ENCODE measurements at places on chromosomes 7 and 10. TPM values are rescaled to one million over a fixed set of nuclear protein-coding genes. Genes with fewer than 3 reads are reported as not detected.

LEP gene
- 0.20 TPM for polyA plus RNA-seq

GRCh38 chr7:70640266-70640833 lies 491.6 kb upstream of the GALNT17 start:
- no peak for DNase-seq

DNA sequence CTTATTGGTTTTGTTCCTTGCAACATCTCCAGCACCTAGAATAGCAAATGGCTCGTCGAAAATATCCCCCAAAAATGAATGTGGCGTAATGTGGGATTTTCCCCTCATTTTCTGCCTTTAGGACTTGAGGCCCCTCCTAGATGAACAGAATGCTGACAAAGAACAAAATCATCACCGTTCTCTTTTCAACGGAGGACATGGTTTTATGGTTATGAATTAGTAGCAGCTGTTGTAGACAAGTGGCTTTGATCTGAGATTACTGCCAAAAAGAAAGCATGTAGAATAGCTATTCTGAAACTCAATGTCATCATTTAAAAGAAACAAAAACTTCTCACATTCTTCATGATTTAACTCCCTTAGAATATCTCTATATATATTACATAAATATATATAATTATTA lies 17.2 kb upstream of the CALN1 start:
- no peak for DNase-seq

- no peak for DNase-seq
Observed at GRCh38 chr10:100775386-100775785, 30.0 kb downstream of the PAX2 start.

STK31 gene
- 1.4 TPM for polyA plus RNA-seq

HYAL4 gene
- 0.11 TPM for polyA plus RNA-seq

DNA sequence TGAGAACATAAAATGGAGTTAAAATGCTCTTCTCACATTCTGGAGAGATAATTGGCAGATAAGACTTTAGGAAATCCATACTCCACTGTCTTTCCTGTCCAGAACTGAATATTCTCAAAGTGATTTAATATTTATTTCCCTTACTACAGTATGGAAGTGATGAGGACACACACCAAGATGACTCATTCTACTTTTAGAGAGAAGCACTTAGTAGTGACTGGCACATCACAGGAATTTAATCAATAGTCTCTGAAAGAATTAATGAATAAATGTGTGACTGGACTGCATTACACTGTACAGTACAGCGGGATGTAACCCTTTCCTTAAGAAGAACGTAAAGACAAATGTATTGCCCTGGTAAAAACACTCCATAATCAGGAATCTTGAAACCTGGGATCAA lies 116.7 kb downstream of the SEMA3E start:
- DNase-seq = no peak

GRCh38 chr7:1046722-1047679 lies 2.7 kb downstream of the GPR146 start:
- no peak for DNase-seq

GRCh38 chr7:50391386-50391785 lies 58.8 kb downstream of the FIGNL1 start:
- no peak for DNase-seq

TUBGCP2 gene
- 61.1 TPM for polyA plus RNA-seq

GPR26 gene
- polyA plus RNA-seq = 0.03 TPM

ZNF107 gene
- polyA plus RNA-seq = 8.9 TPM

SPDYE2B gene
- 7.6 TPM for polyA plus RNA-seq

GDF10 gene
- polyA plus RNA-seq = 1.5 TPM

- no peak for DNase-seq
Observed at GRCh38 chr7:111841596-111842205, 279.4 kb upstream of the IMMP2L start.

DNA sequence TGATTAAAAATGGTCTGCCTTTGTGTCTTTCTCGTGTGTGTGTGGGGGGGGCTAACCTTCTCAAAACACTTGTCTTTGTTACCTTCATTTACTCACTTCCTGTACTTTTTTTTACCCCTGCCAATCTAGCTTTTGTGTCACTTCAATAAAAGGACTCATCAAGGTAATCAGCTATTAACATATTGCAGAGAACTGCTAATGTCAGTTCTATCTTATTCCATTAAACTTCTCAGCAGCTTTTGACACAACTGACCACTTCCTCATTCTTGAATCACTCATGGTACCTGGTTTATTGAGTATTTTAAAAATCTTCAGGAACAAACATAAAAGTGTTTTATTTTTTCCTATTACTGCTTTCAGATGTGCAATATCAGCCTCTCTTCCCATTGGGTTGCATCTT lies 59.8 kb downstream of the SLC25A40 start:
- no peak for DNase-seq

- DNase-seq = no peak
Observed at GRCh38 chr7:106536079-106536478, 124.9 kb downstream of the CCDC71L start.

PRPS1L1 gene
- polyA plus RNA-seq = not detected

- no peak for DNase-seq
Observed at GRCh38 chr7:94272821-94273583, 121.7 kb upstream of the COL1A2 start.

ANXA8 gene
- polyA plus RNA-seq = 0.15 TPM

GIMAP6 gene
- polyA plus RNA-seq = 14.6 TPM

CTBP2 gene
- polyA plus RNA-seq = 93.0 TPM

FAM25C gene
- polyA plus RNA-seq = not detected

DNA sequence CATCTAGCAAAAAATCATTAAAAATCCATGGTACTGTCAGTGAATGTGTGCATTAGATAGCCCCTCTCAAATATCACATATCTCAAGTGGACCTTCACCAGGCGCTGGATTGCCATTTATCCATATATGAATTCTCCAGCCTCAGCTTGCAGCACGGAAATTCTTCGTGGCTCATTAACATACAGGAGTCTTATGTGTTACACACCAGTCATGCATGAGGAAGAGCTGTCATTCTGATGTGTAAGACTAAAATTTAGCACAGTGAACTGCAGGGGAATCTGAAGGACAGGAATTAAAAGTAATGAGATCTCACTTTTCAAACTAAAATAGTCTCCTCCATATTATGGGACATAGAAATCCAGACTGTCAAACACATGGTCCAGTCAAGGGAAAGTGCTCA lies 542.4 kb upstream of the DPP6 start:
- DNase-seq = no peak

DNA sequence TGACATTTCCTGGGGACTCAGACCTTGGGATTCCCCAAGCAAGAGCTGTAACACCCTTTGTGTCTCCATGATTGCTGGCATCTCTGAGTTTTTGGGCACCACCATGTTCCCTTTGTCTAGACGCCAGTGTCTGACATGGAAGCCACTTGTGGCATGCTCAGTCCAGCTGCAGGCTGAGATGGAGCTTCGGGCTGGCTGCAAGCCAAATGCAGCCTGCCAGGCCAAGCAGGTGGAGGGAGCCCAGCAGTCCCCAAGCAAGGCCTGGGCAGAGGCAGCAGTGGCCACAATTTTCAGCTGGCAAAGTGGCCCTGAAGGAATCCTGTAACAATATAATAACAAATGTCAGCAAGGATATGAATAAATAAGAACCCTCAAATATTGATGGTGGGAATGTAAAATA lies 86.2 kb upstream of the ABCB5 start:
- DNase-seq = no peak

- no peak for DNase-seq
Observed at GRCh38 chr7:107815254-107815882, 12.3 kb upstream of the SLC26A3 start.

- no peak for DNase-seq
Observed at GRCh38 chr10:59082249-59082648, 94.2 kb upstream of the PHYHIPL start.

- DNase-seq = no peak
Observed at GRCh38 chr7:35630024-35630972, 64.6 kb downstream of the HERPUD2 start.

BMS1 gene
- 24.5 TPM for polyA plus RNA-seq

DNA sequence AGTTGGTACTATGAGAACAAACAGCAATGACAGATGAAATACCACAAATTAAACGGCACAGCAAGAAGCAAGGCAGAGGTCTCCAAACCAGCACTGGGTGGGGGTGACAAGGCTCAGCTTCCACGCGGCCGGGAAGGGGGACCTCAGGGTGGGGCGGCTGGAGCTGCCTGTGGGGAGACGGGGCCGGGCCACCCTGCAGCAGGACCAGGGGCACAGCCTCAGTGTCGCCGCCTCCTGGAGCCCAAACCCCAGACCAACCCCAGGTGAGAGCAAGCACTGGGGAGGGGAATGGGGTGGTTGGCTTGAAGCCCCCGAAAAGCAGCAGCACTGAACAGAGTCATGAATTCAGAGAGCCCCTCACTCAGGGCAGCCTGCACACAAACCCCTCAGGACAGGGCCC lies 49.3 kb upstream of the PRKAR1B start:
- DNase-seq = no peak

DNA sequence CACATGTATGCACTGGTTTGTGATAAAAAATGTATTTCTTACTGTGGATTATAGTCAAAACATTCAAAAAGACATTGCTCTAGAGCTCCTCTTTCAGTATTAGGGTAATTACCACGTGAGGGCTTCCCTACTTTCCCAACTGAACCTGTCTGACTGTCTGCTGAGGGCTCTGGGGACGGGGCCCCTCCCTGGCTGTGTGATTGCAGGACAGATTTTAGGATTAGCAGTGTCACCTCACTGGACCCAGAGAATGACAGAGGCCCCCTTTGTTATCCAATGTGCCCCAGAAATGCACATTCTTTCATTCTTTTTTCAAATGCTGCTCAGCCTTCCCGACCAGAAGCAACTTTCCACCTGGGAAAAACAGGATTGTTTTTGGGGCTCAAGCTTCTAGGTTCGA lies 43.6 kb upstream of the MXI1 start:
- DNase-seq = no peak

ITIH5 gene
- 25.4 TPM for polyA plus RNA-seq

HABP2 gene
- 0.73 TPM for polyA plus RNA-seq

- no peak for DNase-seq
Observed at GRCh38 chr10:88962336-88962735, 9.8 kb upstream of the ACTA2 start.

GRCh38 chr7:128842674-128843641 lies 12.8 kb downstream of the FLNC start:
- DNase-seq = no peak

ZNF488 gene
- polyA plus RNA-seq = 4.2 TPM

- no peak for DNase-seq
Observed at GRCh38 chr10:77844713-77845445, 81.7 kb downstream of the DLG5 start.

CACNA2D1 gene
- 28.2 TPM for polyA plus RNA-seq

- no peak for DNase-seq
Observed at GRCh38 chr10:132810141-132810806, 24.3 kb upstream of the NKX6-2 start.

DNA sequence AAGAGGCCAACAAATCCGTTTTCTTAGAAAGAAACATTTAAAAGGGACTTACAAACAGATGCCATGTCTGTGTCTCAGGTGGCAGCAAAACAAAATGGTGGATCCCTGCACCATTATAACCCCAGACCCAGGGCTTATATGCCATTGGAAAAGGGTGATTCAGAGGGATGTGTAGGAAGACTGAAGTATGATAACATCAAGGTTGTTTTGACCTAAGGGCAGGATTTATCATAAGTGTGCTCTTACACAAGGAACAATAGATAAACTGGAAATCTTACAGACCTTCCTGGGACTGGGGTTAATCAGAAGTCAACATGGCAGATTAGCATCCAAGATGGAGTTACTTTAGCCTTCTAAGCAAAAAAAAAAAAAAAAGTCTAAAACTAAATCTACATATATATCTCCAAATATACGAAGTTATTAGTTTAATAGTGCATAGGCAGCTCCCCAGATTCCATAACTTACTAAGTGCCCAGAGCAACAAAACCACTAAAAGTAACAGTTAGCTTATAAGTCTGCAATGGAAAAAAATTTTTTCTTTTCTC lies 34.3 kb upstream of the WNT16 start:
- no peak for DNase-seq

DNA sequence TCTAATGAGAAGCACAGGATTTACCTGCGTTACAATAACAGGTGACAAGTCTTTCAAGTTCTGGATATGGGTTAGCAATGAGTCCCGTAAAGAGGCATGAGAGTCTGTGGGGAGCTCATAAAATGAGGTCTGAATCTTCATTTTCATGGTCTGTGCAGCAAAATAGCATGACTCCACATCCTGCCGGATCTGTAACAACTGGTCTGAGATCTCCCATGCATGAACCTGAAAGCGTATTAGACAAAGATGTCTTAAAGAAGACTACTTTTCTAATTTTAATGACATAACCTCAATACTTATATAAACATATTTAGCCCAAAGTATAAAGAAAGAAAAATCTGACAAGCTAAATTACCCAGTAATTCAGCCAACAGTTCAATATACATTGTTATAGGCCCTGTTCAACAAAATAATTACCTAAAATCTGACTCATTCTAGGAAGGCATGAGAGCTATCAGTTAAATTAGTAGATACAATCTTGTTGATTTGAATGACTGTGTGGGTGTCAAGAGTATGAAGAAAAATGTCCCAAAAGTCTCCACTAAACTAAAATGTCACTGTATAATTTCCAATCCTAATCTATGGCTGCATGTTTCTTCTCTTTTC lies 36.9 kb downstream of the TNPO3 start:
- DNase-seq = no peak

DNA sequence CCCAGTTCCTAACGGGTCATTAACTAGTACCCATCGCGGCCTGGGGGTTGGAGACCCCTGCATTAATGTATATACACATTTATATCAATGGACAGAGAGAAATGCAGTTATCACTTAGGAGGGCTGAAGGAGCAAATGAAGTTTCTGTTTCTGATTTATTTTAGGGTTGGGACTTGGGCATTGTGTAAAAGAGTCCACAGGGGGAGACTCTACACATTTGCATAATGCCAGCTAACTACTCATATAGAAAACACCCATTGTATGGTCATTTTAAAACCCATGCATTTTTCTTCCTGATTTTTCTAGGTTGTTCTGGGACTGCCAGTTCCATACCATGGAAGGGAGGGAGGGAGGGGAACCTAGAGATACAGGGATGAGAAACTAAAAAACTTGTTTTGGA lies 23.5 kb downstream of the BCCIP start:
- no peak for DNase-seq

NODAL gene
- 0.14 TPM for polyA plus RNA-seq

NPFFR1 gene
- 0.14 TPM for polyA plus RNA-seq

TCAF1 gene
- polyA plus RNA-seq = 73.5 TPM

DNA sequence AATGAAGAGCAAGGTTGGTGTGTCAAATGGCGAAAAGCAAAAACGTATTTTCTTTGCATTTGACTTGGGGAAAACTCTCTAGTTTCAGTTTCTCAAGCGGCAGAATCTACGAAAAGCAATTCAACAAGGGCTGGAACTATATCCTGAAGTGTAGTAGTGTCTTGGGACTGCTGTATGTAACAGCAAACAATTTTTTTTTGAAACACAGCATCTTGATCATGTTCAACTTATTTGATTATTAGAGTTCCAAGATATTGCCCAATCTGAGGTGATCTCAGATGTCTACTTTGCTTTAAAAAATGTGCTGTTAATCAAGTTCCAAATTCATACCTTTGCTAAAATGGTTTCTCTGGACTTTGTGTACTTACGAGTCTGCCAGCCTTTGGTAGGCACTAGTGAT lies 120.6 kb downstream of the ZWINT start:
- no peak for DNase-seq

CUBN gene
- polyA plus RNA-seq = 202 TPM

Data from renal cortex interstitium (tissue), 15 donors.